A549 treated with Hydrocortisone at 1 μM for 4 hours (cell line): ENCODE measurements at places on chromosomes 7 and 10. TPM values are rescaled to one million over a fixed set of nuclear protein-coding genes. Genes with fewer than 3 reads are reported as not detected.

The WBP1L gene
- total RNA-seq = 23.6 to 29.5 TPM (median 26.9 TPM) in 5 replicates

The OPALIN gene
- not detected in 5 replicates for total RNA-seq

The MMD2 gene
- not detected in 5 replicates for total RNA-seq

The DCLRE1C gene
- 3.6 to 11.7 TPM (median 5.8 TPM) in 5 replicates for total RNA-seq

The ABCF2 gene
- 59.6 to 71.5 TPM (median 61.7 TPM) in 5 replicates for total RNA-seq

The DOCK4 gene
- 3.4 to 9.3 TPM (median 6.4 TPM) in 5 replicates for total RNA-seq

The PVRIG gene
- total RNA-seq = 0.05 TPM in 1 of 5 replicates, not detected in the others

The ANKRD7 gene
- total RNA-seq = 0.09 to 0.32 TPM (median 0.25 TPM) in 4 of 5 replicates, not detected in the other

The USP6NL gene
- total RNA-seq = 9.7 to 13.6 TPM (median 11.9 TPM) in 5 replicates

The LHFPL3 gene
- total RNA-seq = not detected in 5 replicates

The ARPC1B gene
- 263 to 311 TPM (median 280 TPM) in 5 replicates for total RNA-seq

The CRHR2 gene
- 0.02 to 0.06 TPM (median 0.05 TPM) in 3 of 5 replicates, not detected in the others for total RNA-seq

The CRYGN gene
- total RNA-seq = not detected in 5 replicates

The ZFYVE27 gene
- 20.2 to 24.5 TPM (median 22.9 TPM) in 5 replicates for total RNA-seq

The GIMAP7 gene
- total RNA-seq = not detected in 5 replicates

The ITIH5 gene
- 0.02 to 0.20 TPM (median 0.13 TPM) in 5 replicates for total RNA-seq

The ABCB1 gene
- 0.02 to 0.29 TPM (median 0.11 TPM) in 5 replicates for total RNA-seq

The HOXA1 gene
- 2.4 to 3.6 TPM (median 3.3 TPM) in 5 replicates for total RNA-seq

The SPDYE6 gene
- not detected in 5 replicates for total RNA-seq

The ARHGAP19 gene
- 3.9 to 6.6 TPM (median 4.9 TPM) in 5 replicates for total RNA-seq

The FXYD4 gene
- not detected in 5 replicates for total RNA-seq

The LMBR1 gene
- total RNA-seq = 25.3 to 36.2 TPM (median 32.1 TPM) in 5 replicates

The IDI2 gene
- total RNA-seq = 0.06 TPM in 1 of 5 replicates, not detected in the others

The PRDX3 gene
- 297 to 329 TPM (median 301 TPM) in 5 replicates for total RNA-seq

The MAGI2 gene
- total RNA-seq = 0.23 to 0.62 TPM (median 0.40 TPM) in 5 replicates

The CALHM1 gene
- not detected in 5 replicates for total RNA-seq

The CHAT gene
- not detected in 5 replicates for total RNA-seq

The FZD8 gene
- total RNA-seq = 3.6 to 5.3 TPM (median 4.9 TPM) in 5 replicates

The COL17A1 gene
- 1.7 to 2.4 TPM (median 2.2 TPM) in 5 replicates for total RNA-seq

The ANKIB1 gene
- 14.1 to 23.8 TPM (median 19.1 TPM) in 5 replicates for total RNA-seq

The NKX1-2 gene
- total RNA-seq = 0.03 TPM in 4 of 5 replicates, not detected in the other

The TMEM130 gene
- 0.24 to 0.59 TPM (median 0.31 TPM) in 5 replicates for total RNA-seq

The TRIM50 gene
- not detected in 5 replicates for total RNA-seq

The HTR7 gene
- total RNA-seq = 0.12 to 0.24 TPM (median 0.17 TPM) in 5 replicates

The KCP gene
- total RNA-seq = 0.15 to 0.25 TPM (median 0.17 TPM) in 4 of 5 replicates, not detected in the other

The BHLHA15 gene
- total RNA-seq = 0.50 to 0.86 TPM (median 0.61 TPM) in 5 replicates

The BTAF1 gene
- 9.4 to 15.8 TPM (median 12.4 TPM) in 5 replicates for total RNA-seq

The LIPN gene
- total RNA-seq = not detected in 5 replicates

The HECW1 gene
- 14.4 to 18.0 TPM (median 17.1 TPM) in 5 replicates for total RNA-seq

The CUZD1 gene
- 1.3 to 1.4 TPM (median 1.3 TPM) in 5 replicates for total RNA-seq

The PTPN20 gene
- total RNA-seq = 2.9 to 5.1 TPM (median 4.1 TPM) in 5 replicates

The SUMF2 gene
- 110 to 136 TPM (median 111 TPM) in 5 replicates for total RNA-seq
